ENCODE measurements at places on chromosomes 13 and 19. TPM values are rescaled to one million over a fixed set of nuclear protein-coding genes. Genes with fewer than 3 reads are reported as not detected.

PRKCG gene
- total RNA-seq: not detected

ZNF491 gene
- total RNA-seq: 5.0 TPM

TNNI3 gene
- not detected for total RNA-seq

KASH5 gene
- not detected for total RNA-seq

DNAJC3 gene
- 17.4 TPM for total RNA-seq

DNA sequence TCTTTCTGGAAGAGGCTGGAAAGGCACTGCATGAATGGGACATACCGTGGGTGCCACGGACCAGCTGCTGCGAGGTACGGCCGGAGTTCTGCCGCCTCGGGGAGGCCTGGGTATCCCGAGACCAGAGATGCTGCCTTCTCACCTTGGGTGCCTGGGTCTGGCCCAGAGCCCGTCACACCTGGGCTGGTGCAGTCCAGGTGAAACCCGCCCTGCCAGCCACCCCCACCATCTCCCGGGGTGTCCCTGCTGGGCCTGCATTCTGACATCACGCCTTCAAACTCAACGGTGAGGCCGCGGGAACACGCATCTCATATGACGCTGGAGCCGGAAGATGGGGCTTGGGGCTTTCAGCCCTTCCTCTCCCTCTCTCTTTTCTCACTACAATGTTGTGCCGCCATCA lies 98.0 kb downstream of the GADD45B start:
- no peaks in the 10 kb centered on the region for H3K27me3 ChIP-seq
- peaks cover 3% of the 10 kb centered on the region for H3K4me1 ChIP-seq
- no peak overlapping the region for H3K4me3 ChIP-seq
- no peak for DNase-seq
- H3K27ac ChIP-seq: no peak overlapping the region

GRCh38 chr13:98289339-98289945 lies 112.4 kb upstream of the RNF113B start:
- no peaks in the 10 kb centered on the region for H3K4me1 ChIP-seq
- DNase-seq: no peak
- no peaks in the 10 kb centered on the region for H3K36me3 ChIP-seq
- H3K27me3 ChIP-seq: peaks cover 2% of the 10 kb centered on the region
- H3K4me3 ChIP-seq: no peak overlapping the region
- no peak overlapping the region for H3K27ac ChIP-seq

- H3K27me3 ChIP-seq: no peaks in the 10 kb centered on the region
- DNase-seq: no peak
- H3K4me3 ChIP-seq: no peak overlapping the region
Observed at GRCh38 chr19:1429750-1430149, 8.4 kb upstream of the RPS15 start.

- peaks cover 8% of the 10 kb centered on the region for H3K27me3 ChIP-seq
- H3K36me3 ChIP-seq: no peaks in the 10 kb centered on the region
- no peak for DNase-seq
- H3K27ac ChIP-seq: no peak overlapping the region
Observed at GRCh38 chr19:28234637-28235036, 978.3 kb downstream of the UQCRFS1 start.

- no peaks in the 10 kb centered on the region for H3K27me3 ChIP-seq
- no peaks in the 10 kb centered on the region for H3K36me3 ChIP-seq
- H3K27ac ChIP-seq: peak overlapping the region; percentile 72
- DNase-seq: no peak
- H3K4me1 ChIP-seq: peaks cover 32% of the 10 kb centered on the region
Observed at GRCh38 chr19:4376028-4376670, 24.2 kb downstream of the SH3GL1 start.

DNA sequence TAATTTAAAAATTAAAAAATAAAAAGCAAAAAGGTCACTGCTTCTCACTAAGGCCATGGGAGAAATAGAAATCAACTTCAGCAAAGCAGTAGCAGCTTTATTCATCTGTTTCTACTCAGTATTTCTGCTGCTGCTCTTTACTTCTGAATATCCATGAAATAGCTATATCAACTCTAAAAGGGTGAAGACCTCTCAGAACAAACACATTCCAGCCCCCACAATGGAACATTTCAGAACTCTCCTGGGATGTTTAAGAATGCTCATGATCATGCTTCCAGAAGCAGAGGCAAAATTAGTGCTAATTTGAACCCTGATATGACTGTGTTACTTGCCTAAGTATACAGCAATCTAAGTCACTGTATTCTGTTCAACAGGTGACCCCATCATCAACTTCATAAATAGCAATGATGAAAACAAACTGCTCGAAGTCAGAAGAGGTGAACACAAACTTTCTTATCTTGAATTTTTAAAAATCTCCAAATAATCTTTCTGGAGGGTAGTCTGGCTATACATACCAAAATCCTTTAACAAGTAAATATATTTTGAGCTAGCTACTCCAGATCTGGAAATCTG lies 29.6 kb upstream of the DOCK9 start:
- H3K4me1 ChIP-seq: peaks cover 61% of the 10 kb centered on the region
- H3K27ac ChIP-seq: no peak overlapping the region
- no peak overlapping the region for H3K4me3 ChIP-seq
- DNase-seq: no peak

DNA sequence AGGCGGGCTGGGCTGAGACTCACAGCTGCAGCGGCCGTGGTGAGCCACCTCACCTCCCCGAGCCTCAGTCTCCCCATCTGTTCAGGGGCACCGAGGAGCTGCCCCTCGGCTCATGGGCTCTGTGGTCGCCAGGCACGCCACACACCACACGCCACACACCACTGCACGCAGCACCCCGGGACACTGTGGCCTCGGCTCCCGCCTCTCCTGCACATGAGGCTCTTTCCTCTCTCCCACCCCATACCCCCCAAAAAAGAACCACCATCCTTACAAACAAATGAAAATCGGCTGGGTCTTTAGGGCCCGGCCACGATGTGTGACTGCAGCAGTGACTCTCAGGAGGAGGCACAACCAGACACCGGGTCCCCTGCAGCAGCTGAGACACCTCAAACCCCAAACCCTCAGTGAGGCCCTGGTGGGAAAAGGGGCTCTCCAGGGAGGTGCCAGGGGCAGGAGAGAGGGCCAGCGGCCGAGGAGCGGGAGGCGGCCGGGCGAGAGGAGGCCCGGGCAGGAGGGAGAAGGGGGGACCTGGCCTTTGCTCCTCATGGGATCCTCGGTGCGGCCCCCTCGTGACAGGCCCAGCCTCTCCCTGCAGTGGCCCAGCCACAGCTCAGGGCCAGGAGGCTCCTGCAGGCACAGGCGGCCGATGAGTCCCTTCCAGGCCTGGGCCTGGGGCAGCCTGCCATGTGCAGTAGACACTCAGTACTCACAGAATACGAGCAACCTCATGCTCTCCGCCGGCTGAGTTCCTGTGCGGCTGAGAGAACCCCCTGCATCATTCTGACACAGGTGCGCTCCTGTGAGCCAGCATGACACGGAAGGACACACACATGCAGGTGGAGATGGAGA lies 66.3 kb downstream of the RASA3 start:
- DNase-seq: no peak
- peak overlapping the region; percentile 97 for H3K27ac ChIP-seq
- peaks cover 73% of the 10 kb centered on the region for H3K4me1 ChIP-seq
- peak overlapping the region; percentile 84 for H3K4me3 ChIP-seq
- no peaks in the 10 kb centered on the region for H3K27me3 ChIP-seq

DNA sequence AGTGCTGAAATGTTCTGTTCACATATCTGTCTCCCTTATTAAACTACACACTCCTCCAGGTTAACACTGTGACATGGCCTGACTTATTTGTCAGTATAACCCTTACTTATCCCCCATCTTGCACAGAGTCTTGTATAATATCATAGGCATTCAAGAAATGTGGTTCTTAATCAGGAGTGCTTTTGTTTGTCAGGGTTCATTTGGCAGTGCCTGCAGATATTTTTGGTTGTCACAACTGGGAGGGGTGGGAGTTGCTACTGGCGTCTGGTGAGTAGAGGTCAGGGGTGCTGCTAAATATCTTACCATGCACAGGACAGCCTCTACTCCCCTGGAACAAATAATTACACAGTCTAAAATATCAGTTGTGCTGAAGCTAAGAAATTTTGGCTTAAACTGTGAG lies 20.4 kb upstream of the OBI1 start:
- no peaks in the 10 kb centered on the region for H3K36me3 ChIP-seq
- H3K4me3 ChIP-seq: no peak overlapping the region
- DNase-seq: no peak
- no peaks in the 10 kb centered on the region for H3K4me1 ChIP-seq

- H3K4me1 ChIP-seq: no peaks in the 10 kb centered on the region
- H3K36me3 ChIP-seq: no peaks in the 10 kb centered on the region
- H3K4me3 ChIP-seq: no peak overlapping the region
Observed at GRCh38 chr13:23159760-23160637, 20.8 kb upstream of the SGCG start.

DNA sequence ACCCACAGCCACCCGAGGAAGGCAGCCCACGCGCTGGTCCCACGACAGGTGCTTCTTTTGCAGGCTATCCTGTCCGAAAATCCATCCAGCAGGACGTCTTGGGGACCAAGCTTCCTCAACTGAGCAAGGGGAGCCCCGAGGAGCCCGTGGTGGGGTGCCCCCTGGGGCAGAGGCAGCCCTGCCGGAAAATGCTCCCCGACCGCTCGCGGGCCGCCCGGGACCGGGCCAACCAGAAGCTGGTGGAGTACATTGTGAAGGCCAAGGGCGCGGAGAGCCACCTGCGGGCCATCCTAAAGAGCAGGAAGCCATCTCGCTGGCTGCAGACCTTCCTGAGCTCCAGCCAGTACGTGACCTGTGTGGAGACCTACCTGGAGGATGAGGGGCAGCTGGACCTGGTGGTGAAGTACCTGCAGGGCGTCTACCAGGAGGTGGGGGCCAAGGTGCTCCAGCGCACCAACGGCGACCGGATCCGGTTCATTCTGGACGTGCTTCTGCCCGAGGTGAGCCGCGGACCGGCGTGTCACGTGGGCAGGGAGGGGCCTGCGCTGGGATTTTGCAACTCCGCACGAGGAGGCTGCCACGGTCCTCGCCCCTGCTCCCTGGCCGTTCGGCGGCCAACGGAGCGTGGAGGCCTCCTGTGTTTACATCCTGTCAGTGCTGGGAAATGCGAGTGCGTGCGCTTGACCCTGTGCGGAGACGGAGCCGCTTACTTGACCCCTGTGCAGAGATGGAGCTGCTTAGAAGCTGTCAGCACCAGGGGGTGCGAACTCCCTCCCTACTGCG lies 12.9 kb upstream of the NDUFS7 start:
- H3K27me3 ChIP-seq: no peaks in the 10 kb centered on the region
- no peak overlapping the region for H3K27ac ChIP-seq
- peaks cover 3% of the 10 kb centered on the region for H3K36me3 ChIP-seq
- H3K4me3 ChIP-seq: no peak overlapping the region
- no peaks in the 10 kb centered on the region for H3K4me1 ChIP-seq

GRCh38 chr19:7460562-7460966 lies 28.3 kb downstream of the PEX11G start:
- H3K27me3 ChIP-seq: no peaks in the 10 kb centered on the region
- peaks cover 94% of the 10 kb centered on the region for H3K36me3 ChIP-seq
- H3K4me1 ChIP-seq: no peaks in the 10 kb centered on the region
- H3K27ac ChIP-seq: no peak overlapping the region

GRCh38 chr13:24745861-24746617 lies 17.9 kb upstream of the RNF17 start:
- no peak overlapping the region for H3K4me3 ChIP-seq
- peaks cover 28% of the 10 kb centered on the region for H3K27me3 ChIP-seq
- H3K4me1 ChIP-seq: peaks cover 6% of the 10 kb centered on the region
- no peak overlapping the region for H3K27ac ChIP-seq

DNA sequence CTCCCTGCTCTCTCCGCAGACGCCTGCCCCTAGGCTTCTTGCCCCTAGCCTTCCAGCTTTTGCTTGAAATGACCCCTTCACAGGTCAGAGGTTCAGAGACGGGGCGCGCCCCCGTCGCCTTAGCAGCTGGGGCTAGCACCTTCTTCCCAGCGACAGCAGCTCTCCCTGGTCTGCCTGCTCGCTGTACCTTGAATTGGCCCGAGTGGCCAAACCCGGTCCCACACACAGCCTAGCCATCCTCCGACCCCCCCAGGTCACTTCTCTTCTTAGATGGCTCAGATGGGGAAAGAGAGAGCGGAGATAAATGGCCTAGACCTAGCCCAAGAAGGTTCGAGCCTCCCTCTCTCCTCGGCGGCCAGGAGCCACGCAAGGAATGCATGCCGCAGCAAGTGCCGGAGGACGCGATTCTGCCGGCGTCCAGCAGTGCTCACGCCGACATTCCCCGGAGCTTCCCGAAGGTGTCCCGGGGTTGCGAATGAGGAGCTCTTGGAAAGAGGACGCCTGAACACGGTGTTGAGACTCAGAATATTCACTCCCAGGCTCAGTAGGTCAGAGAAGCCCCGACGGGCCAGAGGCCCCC lies 1.3 kb downstream of the CDX2 start:
- peaks cover 28% of the 10 kb centered on the region for H3K4me1 ChIP-seq
- H3K36me3 ChIP-seq: no peaks in the 10 kb centered on the region
- DNase-seq: peak; percentile 10
- H3K27ac ChIP-seq: peak overlapping the region; percentile 67

- H3K27me3 ChIP-seq: peaks cover 6% of the 10 kb centered on the region
- peaks cover 3% of the 10 kb centered on the region for H3K4me1 ChIP-seq
- H3K4me3 ChIP-seq: no peak overlapping the region
Observed at GRCh38 chr13:110346661-110347067, 39.6 kb downstream of the COL4A2 start.

GRCh38 chr19:2261438-2262172 lies 5.4 kb upstream of the JSRP1 start:
- H3K4me3 ChIP-seq: no peak overlapping the region
- no peaks in the 10 kb centered on the region for H3K36me3 ChIP-seq
- H3K4me1 ChIP-seq: peaks cover 51% of the 10 kb centered on the region
- DNase-seq: no peak
- H3K27me3 ChIP-seq: no peaks in the 10 kb centered on the region

- peak overlapping the region; percentile 87 for H3K27ac ChIP-seq
- peak overlapping the region; percentile 82 for H3K4me3 ChIP-seq
Observed at GRCh38 chr13:74134777-74135325, 647 bp upstream of the KLF12 start.

DNA sequence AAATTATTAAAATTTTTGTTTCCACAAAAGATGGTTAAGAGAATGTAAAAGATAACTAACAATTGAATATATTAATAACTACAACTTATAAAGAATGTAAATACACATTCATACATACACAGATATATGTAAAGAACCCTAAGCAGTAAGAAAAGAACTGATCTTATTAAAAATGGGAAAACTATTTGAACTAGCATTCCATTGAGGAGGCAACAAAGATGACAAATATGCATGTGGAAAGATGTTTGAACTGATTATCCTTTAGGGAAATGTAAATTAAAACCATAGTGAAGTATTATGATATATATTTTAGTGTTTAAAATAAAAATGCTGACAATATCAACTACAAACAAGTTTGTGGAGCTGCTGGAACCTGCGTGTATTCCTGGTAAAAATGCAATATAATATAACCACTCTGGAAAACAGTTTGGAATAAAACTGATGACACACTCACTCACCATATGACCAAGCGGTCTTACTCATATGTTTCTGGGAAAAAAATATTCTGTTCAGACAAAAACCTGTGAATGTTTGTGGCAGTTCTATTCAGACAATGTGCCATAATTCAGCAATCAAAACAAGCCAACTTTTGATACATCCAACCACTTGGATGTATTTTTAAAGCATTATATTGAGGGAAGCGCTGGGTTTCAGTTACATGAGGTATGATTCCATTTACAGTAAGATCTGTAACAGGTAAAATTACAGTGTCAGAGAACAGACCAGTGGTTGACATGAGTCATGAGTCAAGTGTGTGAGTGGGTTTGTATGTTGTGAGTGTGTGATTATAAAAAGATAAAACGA lies 694.4 kb upstream of the SLITRK5 start:
- H3K27ac ChIP-seq: no peak overlapping the region
- no peaks in the 10 kb centered on the region for H3K36me3 ChIP-seq
- no peaks in the 10 kb centered on the region for H3K4me1 ChIP-seq
- no peaks in the 10 kb centered on the region for H3K27me3 ChIP-seq
- no peak overlapping the region for H3K4me3 ChIP-seq
